Epithelial cell of proximal tubule (primary cell): ENCODE measurements at places on chromosomes 2 and 18. TPM values are rescaled to one million over a fixed set of nuclear protein-coding genes. Genes with fewer than 3 reads are reported as not detected.

ANKRD23 gene
- 0.22 and 1.1 TPM in 2 replicates for total RNA-seq

TMEM237 gene
- total RNA-seq: 37.0 and 53.1 TPM in 2 replicates

DAW1 gene
- total RNA-seq: 1.6 and 1.7 TPM in 2 replicates

DOK6 gene
- 0.06 and 0.07 TPM in 2 replicates for total RNA-seq

RAB27B gene
- total RNA-seq: 1.7 and 2.1 TPM in 2 replicates

PROKR1 gene
- total RNA-seq: 0.14 TPM in 1 of 2 replicates, not detected in the other

GKN1 gene
- total RNA-seq: not detected in 2 replicates

SLC4A3 gene
- 6.6 and 12.2 TPM in 2 replicates for total RNA-seq

INHA gene
- total RNA-seq: 0.17 and 0.22 TPM in 2 replicates

DPYSL5 gene
- under 0.01 and 0.63 TPM in 2 replicates for total RNA-seq

CDH2 gene
- total RNA-seq: 74.5 and 78.2 TPM in 2 replicates

ALLC gene
- total RNA-seq: not detected in 2 replicates

ACOXL gene
- 0.06 and 0.14 TPM in 2 replicates for total RNA-seq

TWIST2 gene
- 0.46 and 1.8 TPM in 2 replicates for total RNA-seq

CHPF gene
- total RNA-seq: 96.2 and 122 TPM in 2 replicates

RGPD8 gene
- 2.4 and 4.3 TPM in 2 replicates for total RNA-seq

ABHD1 gene
- not detected in 2 replicates for total RNA-seq

LAMA1 gene
- total RNA-seq: 10.1 and 23.2 TPM in 2 replicates

CD8A gene
- total RNA-seq: not detected in 2 replicates

FAM124B gene
- total RNA-seq: 0.07 TPM in 1 of 2 replicates, not detected in the other

COL4A3 gene
- total RNA-seq: under 0.01 and 1.1 TPM in 2 replicates

ABCG5 gene
- not detected in 2 replicates for total RNA-seq

CXCR4 gene
- total RNA-seq: 0.17 and 0.36 TPM in 2 replicates

DNAJC5G gene
- not detected in 2 replicates for total RNA-seq

EGR4 gene
- total RNA-seq: 0.07 TPM in 1 of 2 replicates, not detected in the other

UGT1A5 gene
- total RNA-seq: not detected in 2 replicates

TMEM178A gene
- 2.8 and 2.9 TPM in 2 replicates for total RNA-seq

COBLL1 gene
- 28.8 and 33.0 TPM in 2 replicates for total RNA-seq

SERPINB12 gene
- total RNA-seq: not detected in 2 replicates

TLX2 gene
- not detected in 2 replicates for total RNA-seq

CDKL4 gene
- 0.22 and 0.23 TPM in 2 replicates for total RNA-seq

PLCL1 gene
- under 0.01 TPM in 1 of 2 replicates, not detected in the other for total RNA-seq

RAB6C gene
- 0.07 TPM in 1 of 2 replicates, not detected in the other for total RNA-seq

DIS3L2 gene
- 23.9 and 31.6 TPM in 2 replicates for total RNA-seq

FAM237A gene
- total RNA-seq: not detected in 2 replicates

TDRD15 gene
- not detected in 2 replicates for total RNA-seq
